ENCODE measurements at places on chromosomes 3 and 15. TPM values are rescaled to one million over a fixed set of nuclear protein-coding genes. Genes with fewer than 3 reads are reported as not detected.

NRG4 gene
- 2.8 TPM for total RNA-seq

DNA sequence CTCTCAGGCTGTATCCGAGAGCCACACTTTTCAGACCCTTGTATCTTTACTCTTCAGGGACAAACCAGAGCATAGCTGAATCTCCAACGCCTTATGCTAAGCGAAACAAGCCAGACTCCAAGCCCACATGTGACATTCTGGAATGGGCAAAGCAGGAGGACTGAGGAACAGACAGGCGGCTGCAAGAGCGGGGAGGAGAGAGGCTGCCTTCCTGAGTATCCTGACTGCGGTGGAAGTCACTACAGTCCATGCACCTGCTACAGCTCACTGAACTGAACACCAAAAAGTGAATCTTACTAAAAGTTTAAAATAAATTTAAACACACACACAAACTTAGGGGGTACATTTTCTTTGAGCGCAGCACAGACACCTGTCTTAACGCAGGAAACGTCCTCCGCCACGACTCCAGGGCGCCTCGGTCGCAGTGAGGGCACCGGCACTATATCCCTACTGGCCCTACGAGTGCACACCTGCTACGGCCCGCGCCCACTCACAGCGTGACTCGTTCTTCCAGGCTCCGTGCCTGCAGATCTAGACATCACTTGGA, 1.4 kb downstream of the CYFIP1 start:
- no peak for DNase-seq
- no peaks in the 10 kb centered on the region for H3K36me3 ChIP-seq
- H3K27me3 ChIP-seq = no peaks in the 10 kb centered on the region
- peak overlapping the region; percentile 73 for H3K4me3 ChIP-seq

DNA sequence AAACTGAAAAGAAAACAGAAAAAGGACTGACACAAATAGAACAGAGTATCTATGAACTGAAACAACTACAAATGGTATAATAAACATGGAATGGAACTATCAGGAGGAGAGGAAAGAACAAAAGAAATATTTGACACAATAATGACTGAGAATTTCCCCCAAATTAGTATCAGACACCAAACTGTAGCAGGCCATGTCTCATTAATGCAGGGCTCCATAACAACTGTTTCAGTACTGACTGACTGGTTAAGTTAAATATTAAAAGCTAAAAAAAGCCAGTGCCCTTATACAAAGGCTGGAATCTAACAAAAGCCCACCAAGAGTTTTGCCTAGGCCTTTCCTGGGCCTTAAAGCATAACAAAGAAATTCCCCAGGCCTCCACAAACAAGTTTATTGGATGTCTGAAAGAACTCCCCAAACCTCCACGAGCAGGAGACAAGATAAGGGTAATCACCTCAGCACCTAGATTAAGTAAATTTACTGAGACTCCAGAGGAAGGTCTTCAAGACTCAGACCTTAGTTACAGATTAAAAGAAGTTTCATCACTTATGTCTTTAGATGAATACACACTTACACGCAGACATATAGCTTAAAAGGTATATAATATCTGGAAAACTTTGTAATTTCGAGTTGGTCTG, 45.7 kb downstream of the KPNA1 start:
- H3K27ac ChIP-seq = no peak overlapping the region
- no peaks in the 10 kb centered on the region for H3K4me1 ChIP-seq
- no peaks in the 10 kb centered on the region for H3K27me3 ChIP-seq
- no peak overlapping the region for H3K4me3 ChIP-seq
- H3K36me3 ChIP-seq = peaks cover 3% of the 10 kb centered on the region

DNA sequence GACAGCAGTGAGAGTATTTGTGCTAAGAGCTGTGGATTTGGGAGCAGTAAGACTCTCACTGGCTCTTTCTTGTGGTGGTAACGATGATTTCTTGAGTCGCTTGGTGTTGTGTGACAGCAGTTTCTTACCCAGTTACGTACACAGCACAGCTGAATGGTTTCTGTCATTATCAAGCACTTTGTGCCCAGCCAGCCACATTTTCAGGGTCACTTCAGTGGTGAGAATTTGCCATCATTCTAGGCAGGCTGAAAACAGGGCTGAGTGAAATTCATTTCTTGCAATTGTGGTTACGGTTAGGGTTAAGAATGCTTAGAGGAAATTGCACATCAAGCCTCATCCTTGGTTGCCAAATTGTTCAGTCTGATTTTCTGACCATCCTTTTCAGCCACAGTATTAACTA, 130.1 kb downstream of the RYR3 start:
- H3K36me3 ChIP-seq = no peaks in the 10 kb centered on the region
- no peaks in the 10 kb centered on the region for H3K27me3 ChIP-seq
- no peak for DNase-seq
- no peak overlapping the region for H3K4me3 ChIP-seq
- no peak overlapping the region for H3K27ac ChIP-seq
- H3K4me1 ChIP-seq = no peaks in the 10 kb centered on the region

All from esophagus squamous epithelium (tissue), 5 donors.